Small intestine (tissue), 16 donors: ENCODE measurements at places on chromosomes 1 and 21.

DNA sequence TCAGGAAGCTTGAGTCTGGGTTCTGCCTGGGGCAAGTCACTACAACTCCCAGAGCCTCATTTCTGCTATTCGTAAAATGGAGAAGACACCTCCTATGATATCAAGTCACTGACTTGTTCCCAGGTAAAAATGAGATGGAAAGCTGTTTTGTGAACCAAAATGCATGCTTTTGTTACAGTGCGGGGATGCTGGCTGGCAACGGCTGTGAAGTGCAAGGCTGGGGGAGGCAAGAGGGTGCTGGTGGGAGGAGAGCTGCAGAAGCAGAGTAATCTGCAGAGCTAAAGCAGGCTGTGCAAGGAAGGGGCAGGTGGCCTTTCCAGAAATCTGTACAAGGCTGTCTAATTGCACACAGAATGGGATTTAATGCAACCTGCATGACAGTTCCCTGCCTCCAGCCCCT lies 150.9 kb downstream of the CNIH3 start:
- DNase-seq, result no peak

DNA sequence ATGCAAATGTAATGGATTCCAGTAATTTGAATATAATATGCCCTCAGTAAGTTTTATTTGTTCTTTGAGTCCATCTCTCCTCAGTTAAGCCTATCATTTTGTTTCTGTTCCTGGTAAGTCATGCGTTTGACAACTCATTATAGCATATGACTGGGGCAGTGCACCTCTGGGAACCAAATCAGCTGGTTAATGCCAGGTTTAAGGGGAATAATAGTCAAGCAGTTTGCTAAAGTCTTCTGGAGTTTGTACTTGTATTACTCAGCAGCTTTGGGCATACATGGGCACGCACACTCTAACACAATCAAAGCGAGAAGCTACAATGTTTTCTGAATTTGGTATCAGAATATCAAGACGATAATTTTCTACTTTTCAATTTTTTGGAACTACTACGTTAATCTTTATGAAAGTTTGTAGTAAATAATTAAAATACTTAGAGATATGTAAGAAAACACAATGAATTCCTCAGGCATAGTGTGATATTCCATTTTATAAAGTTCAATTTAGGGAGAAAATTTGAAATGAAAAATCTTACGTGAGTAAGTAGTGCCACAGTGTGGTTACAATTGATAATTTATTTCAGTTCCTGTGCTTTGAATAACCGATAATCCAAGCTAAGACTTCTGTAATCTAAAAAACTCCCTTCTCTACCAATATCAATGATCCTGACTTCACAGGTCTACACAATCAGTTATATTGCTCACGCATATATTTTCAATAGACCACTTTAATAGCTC lies 43.8 kb upstream of the KCTD3 start:
- DNase-seq, result peak; percentile 10

GRCh38 chr1:160112357-160112756 lies 3.2 kb upstream of the ATP1A2 start:
- no peak for DNase-seq

DNA sequence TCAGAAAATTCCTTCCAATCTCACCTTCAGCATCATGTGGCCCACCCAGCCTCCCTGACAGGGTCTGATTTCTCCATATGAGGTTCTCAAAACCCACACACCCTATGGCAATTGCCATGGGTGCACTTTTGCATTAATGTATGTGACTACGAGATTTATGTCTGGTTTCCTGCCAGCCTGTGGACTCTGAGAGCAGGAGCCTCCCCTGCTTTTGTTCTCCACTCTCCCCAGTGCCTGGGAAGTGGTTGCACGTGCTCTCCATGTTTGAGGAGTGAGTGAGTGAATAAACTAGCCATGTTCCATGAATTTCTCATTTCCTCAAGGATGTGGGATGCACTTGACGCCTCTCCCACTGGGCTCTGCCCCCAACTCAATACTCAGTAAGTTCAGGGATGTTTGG lies 91.2 kb downstream of the ACTL8 start:
- no peak for DNase-seq

DNA sequence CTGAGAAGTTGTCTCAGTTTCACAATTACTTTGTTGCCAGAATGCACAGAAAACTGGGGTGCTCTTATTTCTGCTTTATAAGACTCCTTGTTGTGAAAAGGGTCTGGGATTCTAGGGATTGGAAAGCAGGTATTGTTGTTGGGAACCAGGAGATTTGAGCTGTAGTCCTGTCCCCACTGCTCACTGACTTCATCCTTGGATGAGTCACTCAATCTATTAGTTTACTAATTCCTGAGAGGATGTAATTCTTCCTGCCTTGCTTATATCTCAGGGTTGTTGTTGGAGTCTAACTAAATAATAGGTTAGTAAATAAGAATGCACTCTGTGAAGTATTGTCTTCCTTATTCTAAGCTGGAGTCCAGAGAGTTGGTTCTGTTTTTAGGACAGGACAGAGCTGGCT lies 172.5 kb upstream of the GALNT2 start:
- no peak for DNase-seq

DNA sequence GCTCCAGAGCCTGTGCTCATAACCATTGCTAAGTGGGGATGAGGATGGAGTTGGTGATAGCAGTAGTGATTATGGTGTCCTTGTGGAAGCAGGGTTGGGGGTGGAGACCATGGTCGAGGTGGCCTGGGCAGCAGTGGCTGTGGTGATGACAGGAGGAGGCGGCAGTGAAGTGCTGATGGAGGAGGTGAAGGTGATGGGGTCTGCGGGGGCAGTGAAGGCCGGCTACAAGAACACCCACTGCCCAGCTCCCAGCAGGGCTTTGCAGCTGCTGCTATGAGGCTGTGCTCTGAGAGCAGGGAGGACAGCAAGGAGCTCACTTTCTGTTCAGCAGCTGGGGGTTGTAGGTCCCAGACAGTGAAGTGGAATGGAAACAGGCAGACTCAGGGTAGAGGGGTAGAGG lies 15.6 kb upstream of the DMBX1 start:
- DNase-seq, result no peak

DNA sequence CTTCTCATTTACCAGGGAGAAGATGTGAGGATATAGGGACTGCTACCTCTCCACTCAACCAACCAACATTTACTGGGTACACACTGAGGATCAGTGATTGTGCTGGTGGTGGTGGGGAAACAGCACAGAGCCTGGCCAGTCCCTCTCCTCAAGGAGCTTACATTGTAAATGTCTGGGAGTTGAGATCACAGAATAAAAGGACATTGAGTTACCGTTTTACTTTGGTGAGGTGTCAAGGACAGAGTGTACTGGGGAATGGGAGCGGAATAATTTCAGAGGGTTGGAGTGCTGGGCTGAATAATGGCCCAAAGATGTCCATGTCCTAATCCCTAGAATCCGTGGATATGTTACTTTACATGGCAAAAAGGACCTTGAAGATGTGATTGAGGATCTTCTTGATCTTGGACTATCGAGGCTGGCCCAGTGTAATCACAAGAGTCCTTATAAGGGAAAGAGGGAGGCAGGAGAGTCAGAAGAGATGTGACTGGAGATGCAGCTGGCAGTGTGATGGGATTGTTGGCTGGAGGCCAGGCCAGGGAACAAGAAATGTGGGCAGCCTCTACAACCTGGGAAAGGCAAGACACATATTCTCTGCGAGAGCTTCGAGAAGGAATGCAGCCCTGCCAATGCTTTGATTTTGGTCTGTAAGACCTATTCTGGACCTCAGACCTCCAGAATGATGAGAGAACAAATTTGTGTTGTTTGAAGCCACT lies 26.6 kb upstream of the RWDD3 start:
- DNase-seq, result no peak

DNA sequence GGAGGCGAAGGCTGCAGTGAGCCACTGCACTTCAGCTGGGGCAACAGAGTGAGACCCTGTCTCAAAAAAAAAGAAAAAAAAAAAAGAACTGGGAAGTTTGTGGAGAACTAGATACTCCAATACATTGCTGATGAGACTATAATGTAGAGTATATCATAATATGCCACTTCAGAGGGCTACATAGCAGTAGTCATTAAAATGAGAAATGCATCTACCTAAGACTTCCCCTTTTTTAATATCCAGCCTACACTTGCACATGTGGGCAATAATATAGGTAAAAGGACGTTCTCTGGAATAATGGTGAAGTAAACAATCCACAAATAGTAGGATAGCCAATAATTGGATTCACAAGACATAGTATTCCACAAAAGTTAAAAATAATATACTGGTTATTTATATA lies 311.0 kb downstream of the HLX start:
- DNase-seq, result no peak

- DNase-seq, result no peak
These were observed 20.3 kb upstream of the AZIN2 start for GRCh38 chr1:33060579-33061083.

DNA sequence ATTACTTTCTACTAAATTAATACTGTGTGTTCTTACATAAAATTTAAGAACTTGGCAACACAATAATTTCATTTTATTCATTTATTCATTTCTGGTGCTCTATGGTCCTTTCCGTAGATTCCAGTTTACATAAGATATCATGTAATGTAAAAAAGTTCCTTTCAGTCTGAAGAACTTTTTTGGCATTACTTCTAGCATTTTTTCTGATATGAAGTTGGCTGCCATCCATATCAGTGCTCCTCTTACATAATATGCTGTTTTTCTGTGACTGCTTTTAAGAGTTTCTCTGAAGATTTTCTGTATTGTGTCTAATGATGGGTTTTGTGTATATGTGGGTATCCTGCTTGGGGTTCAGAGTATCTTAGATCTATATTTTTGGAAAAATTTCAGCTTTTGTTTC lies 34.8 kb downstream of the LIN9 start:
- no peak for DNase-seq

GRCh38 chr1:204975568-204976235 lies 67.3 kb upstream of the CNTN2 start:
- DNase-seq, result peak; percentile 56

DNA sequence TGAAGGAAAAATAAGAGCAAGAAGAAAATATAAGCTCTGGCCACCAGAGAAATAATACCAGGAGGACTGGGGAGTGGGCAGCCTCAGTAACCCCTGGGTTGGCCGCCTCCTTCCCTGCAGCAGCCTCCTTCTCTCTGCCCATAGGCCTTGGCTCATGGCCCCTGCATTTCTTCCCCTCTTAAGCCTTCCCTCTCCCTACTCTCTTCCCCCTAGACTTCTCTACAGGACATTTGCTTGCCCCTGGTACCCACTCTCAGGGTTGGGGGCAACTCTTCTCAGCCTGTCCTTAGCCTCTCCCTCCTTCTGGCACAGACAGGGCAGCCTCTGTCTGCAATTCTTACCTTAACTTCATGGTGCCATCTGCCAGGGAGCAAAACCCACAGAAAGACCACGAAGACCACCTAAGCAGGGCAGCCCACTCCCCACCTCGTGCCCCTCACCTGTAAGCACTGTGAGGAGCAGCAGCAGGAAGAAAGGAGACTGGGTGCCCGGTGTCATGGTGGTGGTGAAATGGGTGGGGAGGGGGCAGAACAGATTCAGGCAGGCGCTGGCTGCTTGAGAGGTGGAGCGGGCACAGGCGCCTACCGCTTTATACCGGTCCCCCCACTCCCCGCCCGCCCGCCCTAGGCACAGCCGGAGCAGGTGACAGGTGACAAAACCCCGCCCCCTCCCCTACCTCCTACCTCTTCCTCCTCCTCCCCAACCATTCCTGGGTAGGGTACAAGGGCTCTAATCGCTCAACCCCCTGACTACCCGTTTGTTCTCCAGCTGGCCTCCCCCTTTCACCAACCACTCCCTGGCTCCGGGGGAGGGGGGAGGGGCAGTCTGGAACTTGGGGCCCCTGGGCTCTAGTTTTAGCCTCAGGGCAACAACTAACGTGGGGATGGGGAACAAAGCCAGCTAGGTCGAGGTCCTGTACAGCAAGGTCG lies 15.1 kb downstream of the THBS3 start:
- peak; percentile 74 for DNase-seq

DNA sequence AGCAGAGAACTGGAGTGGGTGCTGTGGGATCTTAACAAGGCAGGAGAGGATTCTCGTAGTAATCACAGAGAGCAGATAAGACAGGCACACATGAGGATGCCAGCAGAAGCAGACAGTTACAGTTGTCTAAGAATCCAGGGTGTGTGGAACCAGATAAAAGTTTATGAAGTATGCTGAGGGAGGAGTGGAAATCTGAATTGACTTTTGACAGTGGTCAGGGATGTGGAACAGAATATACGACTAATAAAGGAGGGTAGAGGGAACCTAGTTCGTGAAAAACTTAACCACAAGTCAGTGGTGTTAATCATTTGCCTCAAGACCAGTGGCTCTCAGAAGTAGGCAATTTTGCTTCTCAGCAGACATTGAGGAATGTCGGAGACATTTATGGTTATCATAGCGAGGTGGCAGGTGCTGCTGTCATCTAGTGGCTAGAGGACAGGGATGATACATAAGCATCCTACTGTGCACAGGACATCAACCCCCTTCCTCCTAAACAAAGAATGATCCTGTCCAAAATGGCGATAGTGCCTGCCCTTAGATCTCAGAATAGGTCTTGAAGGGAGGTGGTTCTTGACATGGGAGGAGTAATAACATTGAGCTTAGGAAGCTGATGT lies 3.0 kb downstream of the LRRC8D start:
- DNase-seq, result peak; percentile 21

- no peak for DNase-seq
These were observed 492.3 kb upstream of the PRMT6 start for GRCh38 chr1:106564192-106564591.

DNA sequence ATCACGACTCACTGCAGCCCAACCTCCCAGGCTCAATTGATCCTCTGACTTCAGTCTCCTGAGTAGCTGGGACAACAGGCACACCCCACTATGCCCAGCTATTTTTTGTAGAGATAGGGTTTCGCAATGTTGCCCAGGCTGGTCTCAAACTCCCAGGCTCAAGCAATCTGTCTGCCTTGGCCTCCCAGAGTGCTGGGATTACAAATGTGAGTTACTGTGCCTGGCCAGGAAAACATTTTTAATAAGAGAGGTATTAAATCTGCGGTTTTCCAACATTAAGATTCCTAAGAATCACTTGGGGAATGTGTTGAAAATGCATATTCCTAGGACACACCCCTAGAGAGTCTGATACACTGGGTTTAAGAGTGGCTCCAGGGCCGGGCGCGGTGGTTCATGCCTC lies 8.7 kb downstream of the CSF1 start:
- DNase-seq, result no peak

DNA sequence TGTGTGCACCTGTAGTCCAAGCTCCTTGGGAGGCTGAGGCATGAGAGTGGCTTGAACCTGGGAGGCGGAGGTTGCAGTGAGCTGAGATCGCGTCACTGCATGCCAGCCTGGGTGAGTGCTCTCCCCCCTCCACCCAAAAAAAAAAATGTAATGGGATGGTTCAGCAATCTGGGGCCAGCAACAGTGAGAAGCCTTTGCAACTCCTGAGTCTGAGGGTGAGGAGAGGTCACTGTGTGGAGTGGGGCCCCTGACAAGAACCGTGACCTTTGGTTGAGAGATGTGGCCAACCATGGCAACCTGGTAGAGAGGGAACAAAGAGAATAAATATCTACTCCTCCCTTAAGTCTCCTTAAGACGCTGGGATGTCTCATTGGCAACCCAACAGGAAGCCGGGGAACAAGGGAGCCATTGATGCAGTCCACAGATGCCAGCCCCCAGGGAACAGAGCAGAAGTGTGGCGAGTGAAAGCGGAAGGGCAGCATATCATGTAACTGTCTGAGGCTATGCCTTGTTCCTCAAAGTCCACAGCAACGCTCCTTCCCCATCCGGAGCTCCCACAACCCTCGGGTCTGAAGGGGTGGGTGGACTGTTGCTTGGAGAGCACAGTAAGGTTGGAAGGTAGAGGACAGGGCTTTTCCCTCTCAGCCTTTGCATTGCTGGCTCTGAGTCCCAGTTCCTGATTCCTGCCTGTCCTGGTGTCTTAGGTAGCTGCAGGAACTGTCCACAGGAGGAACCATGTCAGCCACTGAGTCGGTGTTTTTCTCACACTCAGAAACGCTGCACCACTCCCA lies 8.3 kb downstream of the TRNP1 start:
- peak; percentile 56 for DNase-seq

- no peak for DNase-seq
These were observed 130.8 kb downstream of the USP25 start for GRCh38 chr21:15860541-15860940.
